ENCODE measurements at places on chromosomes 5 and 9.

GRCh38 chr5:39765366-39765765 lies 340.6 kb upstream of the DAB2 start:
- peak; percentile 60 for DNase-seq

DNA sequence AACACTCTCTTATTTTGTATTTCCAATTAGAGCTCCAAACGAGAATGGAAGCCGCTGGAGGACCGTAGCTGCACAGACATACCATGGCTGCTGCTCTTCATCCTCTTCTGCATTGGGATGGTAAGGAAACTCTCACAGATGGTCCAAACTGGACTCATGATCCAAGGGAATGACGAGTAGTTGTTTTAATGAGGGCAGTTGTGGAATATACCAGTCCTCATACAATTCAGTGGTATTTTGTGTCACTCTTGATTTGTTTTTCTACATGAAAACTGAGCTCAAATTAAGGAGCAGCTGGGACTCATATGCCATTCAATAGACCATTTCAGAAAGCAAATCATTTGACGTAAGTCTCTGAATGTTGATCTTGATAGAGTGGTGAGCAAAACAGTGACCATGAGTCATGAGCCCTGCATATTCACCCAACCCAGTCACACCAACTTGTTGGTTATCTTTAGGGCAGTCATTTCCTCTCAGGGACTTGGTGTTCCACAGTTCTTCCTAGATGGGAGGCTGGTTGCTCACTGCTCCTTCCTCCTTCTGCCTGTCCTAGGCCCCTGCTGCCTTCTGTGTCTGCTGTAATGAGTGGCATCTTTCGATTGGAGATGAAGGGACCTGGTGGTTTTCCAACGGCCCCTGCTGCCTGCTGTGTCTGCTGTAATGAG lies 54.9 kb downstream of the SLC44A1 start:
- peak; percentile 98 for DNase-seq

DNA sequence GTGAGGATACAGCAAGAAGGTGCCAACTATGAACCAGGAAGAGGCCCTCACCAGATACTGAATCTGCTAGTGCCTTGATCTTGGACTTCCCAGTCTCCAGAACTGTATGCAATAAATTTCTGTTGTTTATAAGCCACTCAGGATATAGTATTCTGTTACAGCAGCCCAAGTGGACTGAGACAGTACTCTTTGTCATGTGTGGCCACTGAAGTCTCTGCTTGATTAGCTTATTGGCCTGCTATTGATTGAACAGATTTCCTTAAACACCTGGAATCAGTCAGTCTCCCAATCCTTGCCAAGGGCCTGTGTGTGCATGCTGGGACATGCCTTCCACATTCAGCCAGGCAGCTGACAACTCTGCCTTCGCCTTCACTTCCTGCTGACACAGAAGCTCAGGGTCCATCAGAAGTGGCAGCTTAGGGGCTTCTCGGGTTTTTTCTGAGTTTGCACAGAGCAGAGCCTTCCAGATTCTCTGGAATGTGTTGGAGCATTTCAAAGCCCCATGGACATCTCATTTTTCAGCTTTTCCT lies 13.7 kb upstream of the ROR2 start:
- DNase-seq: no peak

DNA sequence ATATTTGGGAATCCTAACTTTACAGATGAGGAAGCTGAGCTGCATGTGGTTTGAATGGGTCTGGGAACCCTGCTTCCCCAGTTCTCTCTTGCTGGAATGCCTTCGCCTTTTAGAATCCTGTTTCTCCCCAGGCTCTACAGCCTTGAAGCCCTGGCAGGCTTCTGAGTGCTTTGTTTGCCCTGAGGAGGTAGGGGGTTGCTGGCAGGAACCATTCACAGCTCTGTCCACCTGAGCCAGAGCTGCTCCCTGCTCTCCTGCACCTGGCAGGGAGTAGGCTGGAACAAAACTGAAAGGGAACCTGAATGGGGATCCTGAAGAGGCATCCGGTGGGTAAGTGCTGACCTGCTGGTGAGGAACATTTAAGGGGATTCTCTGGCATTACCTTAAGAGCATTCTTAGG lies 33.0 kb downstream of the KIF4B start:
- DNase-seq: no peak

- DNase-seq: peak; percentile 12
These were observed 31.0 kb upstream of the TCF7 start for GRCh38 chr5:134083517-134083916.

DNA sequence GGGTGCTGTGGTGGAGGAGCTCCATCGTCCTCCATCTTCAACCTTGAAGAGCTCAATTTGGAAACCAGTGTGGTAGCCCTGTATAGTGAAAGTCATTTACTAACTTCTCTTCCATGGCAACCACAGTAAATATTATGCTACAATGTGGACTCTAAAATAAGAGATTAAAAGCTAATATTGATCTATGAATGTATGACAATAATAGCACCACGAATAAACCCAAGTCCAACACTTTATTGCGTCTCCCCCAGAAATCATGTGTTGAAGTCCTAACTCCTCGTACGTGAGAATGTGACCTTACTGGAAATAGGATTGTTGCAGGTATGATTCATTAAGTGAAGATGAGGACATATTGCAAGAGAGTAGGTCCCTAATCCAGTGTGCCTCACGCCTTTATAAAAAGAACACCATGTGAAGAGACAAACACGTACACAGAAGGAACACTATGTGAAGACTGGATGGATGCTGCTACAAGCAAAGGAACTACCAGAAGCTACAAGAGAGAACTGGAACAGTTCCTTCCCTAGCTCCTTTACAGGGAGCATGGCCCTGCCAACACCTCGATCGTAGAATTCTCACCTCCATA lies 276.2 kb downstream of the PDE4D start:
- DNase-seq: no peak

DNA sequence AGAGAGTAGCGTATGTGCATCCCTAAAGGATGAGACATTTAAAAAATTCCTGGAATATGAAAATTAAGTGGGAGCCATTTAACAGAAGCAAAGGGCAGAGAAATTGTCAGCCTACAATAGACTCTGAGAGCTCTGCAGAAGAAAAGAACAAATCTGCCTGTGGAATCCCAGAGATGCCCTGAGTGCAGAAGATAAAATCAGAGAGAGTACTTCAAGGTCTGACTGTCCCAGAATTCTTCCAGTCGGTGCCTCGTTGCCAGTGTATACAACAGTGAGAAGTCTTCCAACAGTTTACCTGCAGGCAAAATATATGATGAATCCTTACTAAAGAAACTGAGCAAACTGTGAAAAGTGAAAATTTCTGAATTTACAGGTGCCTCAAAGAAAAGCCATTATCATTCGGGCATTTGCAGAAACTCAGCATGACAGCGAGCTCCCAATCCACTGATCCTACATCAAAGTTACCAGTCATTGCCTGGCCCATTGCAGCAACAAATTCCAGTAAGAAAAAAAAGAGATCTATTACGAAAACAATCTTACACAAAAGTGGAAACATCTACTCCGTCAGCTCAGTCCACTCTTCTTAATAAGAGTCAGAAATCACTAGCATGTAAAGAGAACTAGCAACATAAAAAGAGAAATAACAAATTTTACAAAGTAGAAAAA lies 92.8 kb upstream of the VCAN start:
- DNase-seq: no peak

- no peak for DNase-seq
These were observed 298.5 kb downstream of the KDM4C start for GRCh38 chr9:7056254-7056653.

GRCh38 chr5:74641735-74642542 lies 1.4 kb upstream of the ENC1 start:
- DNase-seq: peak; percentile 87

DNA sequence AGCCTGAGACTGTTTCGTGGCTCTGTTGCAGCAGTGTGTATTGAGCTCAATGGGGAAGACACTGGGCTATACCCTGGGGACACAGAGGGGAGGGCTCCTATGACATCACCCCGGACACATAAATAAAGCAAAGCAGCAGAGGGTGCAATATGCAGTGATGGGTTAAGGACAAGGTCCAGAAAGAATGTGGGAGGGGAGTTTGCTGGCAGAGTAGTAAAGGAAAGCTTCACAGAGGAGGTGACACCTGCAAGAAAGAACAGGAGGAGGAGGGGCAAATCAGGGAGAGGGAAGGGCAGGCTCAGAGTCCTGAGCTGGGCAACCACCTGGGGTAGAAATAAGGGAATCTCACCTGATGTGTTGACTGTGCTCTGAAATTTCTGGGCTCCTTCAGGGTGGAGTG lies 35.3 kb upstream of the CDKN2AIPNL start:
- DNase-seq: no peak

- DNase-seq: peak; percentile 84
These were observed 69.8 kb downstream of the WDR70 start for GRCh38 chr5:37448941-37449340.

GRCh38 chr9:129173296-129174101 lies 4.6 kb downstream of the IER5L start:
- no peak for DNase-seq

GRCh38 chr9:98152526-98152925 lies 33.5 kb upstream of the TRIM14 start:
- no peak for DNase-seq

GRCh38 chr5:54696931-54697330 lies 179.4 kb downstream of the SNX18 start:
- DNase-seq: no peak

DNA sequence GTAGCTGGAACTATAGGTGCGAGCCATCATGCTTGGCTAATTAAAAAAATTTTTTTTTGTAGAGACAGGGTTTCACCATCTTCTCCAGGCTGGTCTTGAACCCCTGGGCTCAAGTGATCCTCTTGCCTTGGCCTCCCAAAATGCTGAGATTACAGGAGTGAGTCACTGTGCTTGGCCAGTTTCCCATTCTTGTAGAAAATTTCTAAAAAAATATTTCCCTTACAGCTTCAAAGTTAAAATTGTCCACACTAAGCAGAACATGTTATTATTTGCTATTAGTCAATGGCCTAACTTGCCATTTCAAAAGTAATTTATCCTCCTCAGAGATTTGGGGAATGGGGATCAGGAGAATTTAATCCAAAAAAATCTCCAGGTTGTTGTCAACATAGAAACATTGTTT lies 40.1 kb downstream of the SLC38A9 start:
- DNase-seq: no peak

- DNase-seq: peak; percentile 50
These were observed 5.1 kb downstream of the NRARP start for GRCh38 chr9:137296670-137297664.

GRCh38 chr5:112186401-112186990 lies 232.6 kb downstream of the EPB41L4A start:
- DNase-seq: peak; percentile 53

GRCh38 chr5:175582697-175583096 lies 75.2 kb upstream of the HRH2 start:
- no peak for DNase-seq

DNA sequence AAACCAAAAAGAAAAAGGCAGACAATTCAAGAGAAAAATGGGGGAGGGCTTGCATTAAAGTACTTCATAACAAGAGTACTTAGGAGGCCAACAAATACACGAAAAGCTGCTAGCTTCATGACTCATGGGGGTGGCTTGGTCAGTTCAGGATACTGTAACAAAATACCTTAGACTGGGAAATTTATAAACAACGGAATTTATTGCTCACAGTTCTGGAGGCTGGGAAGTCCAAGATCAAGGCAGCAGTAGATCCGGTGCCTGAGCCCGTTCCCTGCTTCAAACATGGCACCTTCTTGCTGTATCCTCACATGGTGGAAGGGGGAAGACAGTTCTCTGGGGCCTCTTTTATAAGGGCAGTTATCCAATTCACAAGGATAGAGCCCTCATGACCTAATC lies 111.4 kb downstream of the C9orf50 start:
- DNase-seq: peak; percentile 98

DNA sequence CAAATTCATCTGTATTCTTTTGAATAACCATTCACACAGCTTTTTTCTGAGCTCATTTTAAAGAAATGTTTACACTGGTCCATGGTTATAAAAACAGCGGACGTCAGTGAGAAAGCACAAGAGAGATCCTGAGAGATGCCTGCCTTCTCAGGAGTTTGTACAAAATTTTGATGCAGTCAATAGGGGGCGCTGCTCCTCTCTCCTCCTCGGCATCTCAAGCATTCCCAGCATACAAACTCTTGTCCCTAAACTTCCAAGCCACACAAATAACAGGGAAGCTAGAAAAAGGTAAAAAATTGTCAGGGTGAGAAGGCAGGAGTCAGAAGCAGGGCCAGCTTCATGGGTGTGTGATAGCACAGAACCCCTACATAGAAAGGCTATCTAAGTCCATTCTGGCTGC lies 11.2 kb upstream of the CCDC152 start:
- DNase-seq: no peak

DNA sequence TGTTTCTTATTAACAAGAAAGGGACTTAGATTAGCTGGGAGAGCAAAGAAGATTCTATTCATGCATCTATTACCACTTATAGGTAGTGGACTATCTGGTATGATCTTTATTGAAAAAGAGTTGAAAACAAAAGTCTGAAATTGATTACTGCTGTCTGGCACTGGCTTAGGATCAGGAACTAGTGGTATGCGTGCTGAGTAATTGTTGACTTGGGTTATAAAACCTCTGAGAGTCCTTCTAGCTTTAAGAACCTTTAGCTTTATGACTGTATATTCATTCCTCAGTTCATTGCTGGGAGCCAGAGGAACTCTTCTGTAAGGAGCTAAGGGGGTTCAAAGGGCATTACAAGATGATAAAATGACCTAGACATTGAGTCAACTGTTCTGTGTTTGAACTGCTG lies 7.6 kb downstream of the SLC1A1 start:
- DNase-seq: peak; percentile 39

- no peak for DNase-seq
These were observed 154.3 kb upstream of the RAI14 start for GRCh38 chr5:34501840-34502239.

DNA sequence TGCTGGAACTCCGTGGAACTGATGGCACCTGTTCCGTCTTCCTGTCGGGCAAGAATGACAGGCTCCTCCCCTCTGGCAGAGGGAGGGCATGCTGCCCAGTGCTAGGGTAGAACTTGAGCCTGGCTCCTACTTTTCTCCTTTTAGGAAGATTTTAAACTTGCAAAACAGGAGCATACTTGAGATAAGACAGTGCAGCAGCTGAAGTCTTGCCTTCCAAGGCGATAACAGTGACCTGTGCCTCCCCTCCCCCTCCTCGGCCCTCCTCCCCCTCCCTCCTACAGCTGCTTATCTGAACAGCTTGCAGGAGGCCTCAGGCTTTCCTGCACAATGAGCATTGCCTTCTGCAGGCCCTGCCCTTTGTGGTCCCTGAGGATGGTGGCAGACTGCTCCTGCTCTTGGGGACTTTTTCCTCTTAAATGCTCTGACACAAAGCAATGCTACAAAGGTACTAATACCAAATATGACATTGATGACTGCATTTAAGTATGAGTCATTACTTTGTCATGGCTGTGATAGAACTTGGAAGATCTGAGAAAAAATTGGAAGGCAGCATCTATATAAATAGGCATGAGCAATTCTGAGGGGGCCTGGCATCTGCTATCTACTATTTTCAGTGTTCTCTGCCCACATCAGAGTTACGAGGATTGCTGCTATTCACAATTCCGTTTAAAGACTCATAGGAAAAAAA lies 2.0 kb downstream of the GADD45G start:
- peak; percentile 28 for DNase-seq

- no peak for DNase-seq
These were observed 145.5 kb downstream of the ERCC6L2 start for GRCh38 chr9:96020792-96021550.

- DNase-seq: no peak
These were observed 31.2 kb upstream of the CLPTM1L start for GRCh38 chr5:1375871-1376810.
